Muscle of leg (tissue), 16 donors: ENCODE measurements at places on chromosomes 16 and 17. TPM values are rescaled to one million over a fixed set of nuclear protein-coding genes. Genes with fewer than 3 reads are reported as not detected.

The PDXDC1 gene
- total RNA-seq = 40.8 TPM

The ACSM3 gene
- total RNA-seq = 1.5 TPM

The CCL14 gene
- 15.2 TPM for total RNA-seq

The CSH2 gene
- 8.5 TPM for total RNA-seq

The TMEM114 gene
- not detected for total RNA-seq

The SNAI3 gene
- 7.0 TPM for total RNA-seq

The C16orf92 gene
- total RNA-seq = not detected

The HIGD1B gene
- total RNA-seq = 6.6 TPM

The KRT14 gene
- 0.04 TPM for total RNA-seq

The CSH1 gene
- 21.9 TPM for total RNA-seq

The CDR2L gene
- total RNA-seq = 3.4 TPM

The NEURL4 gene
- total RNA-seq = 17.7 TPM

The C17orf50 gene
- not detected for total RNA-seq

The IRX6 gene
- total RNA-seq = 0.09 TPM

The ABCA3 gene
- total RNA-seq = 7.5 TPM
